ENCODE measurements at places on chromosomes 16 and 17.

DNA sequence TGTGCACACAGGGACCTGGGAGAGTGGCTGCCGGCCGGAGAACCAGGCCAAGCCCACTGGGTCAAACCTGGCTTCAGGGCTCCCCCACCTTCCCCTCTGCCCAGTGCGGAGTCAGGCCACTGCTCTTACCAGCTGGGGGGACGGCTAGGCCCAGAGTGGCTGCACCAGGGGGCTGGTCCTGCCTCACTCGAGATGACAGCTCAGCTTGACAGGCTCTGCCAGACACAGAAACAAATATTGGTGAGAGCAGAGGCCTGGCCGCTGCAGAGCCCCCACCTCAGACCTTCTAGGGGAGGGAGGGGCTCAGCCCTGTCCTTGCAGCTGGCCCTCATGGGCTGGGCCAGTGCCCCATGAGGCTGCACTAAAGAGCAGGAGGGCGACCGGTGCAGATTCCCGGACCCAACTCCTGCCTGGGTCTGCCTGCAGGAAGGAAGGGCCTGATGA lies 4.5 kb downstream of the NUDT16L1 start:
- DNase-seq = no peak

GRCh38 chr17:9833922-9834321 lies 8.2 kb downstream of the GLP2R start:
- DNase-seq = no peak

- DNase-seq = no peak
These were observed 2.2 kb upstream of the TOX3 start for GRCh38 chr16:52549011-52549692.

DNA sequence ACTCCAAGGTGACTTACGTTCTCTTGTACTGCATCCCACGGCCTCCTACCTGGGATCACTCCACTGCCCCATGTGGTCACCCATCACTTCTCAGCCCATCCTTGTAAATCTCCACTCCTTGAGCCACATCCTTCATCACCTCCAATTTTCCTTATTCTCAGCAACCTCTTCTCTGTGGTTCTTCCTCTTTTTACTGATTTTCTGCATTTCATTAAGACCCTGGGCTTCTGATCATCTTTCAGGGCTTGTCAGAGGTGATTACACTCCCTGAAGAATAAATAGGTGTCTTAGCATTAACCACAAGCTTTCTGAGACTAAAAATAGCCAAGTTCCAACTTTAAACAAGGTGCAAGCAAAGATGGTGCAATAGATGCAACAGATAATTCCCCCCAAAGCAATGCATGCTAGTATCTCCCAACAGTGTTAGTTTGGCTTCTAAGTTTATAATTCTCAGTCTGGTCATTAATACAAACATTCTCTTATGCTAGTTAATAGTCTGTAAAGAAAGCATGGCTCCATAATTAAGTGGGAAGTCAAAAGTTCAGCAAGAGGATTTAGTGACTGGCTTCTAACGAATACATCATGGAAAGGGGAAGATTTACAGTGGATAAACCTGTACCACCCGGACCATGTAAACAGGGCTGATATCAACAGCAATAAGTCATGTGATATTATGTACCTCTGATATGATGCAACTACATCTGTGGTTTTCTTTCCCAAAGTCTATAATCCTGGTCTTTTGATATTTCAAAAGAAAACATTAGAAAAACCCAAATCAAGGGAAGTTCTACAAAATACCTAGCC lies 47.4 kb upstream of the FOXJ1 start:
- DNase-seq = no peak

- DNase-seq = no peak
These were observed 8.2 kb downstream of the PLCD3 start for GRCh38 chr17:45123930-45124796.

GRCh38 chr17:27323538-27324215 lies 29.8 kb downstream of the WSB1 start:
- DNase-seq = no peak

DNA sequence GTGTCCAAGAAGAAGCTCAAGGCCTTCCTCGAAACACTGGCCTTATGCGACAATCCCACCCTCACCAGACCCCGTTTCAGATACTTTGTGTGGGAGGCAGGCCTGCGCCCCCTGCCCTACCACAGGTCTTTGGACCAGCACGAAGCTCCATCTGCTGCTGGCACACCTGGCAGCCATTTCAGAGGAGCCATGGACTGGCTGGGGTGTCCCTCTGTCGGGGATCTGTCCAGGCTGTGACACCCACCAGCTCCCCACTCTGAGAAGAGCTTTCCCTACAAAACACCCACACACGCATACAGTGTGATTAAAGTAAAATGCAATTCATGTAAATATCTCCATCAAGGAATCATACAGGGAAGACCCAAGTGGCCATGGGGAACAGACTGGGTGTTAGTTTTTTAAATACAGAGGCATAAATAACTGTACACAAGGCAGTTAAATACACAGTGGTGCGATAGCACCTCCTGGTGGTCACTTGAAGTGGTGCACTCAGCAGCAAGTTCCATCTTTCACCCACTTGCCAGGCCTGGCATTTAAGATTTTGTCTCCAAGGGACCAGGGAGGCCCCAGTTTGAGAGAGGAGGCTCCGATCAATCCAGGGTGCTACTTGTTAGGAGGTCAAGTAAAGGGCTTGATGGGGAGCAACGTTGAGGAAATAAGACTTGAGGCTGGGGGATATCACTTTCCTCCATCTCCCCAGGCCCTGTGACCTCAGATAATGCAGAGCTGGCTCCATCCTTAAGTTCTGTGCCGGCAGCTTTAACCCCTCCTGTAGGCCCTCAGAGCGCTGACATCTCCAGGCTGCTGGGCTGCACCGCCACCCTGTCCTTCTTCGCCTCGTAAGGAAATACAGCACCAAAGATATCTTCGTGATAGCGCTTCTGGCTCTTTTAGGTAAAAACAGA lies 43.6 kb downstream of the NOS2 start:
- no peak for DNase-seq

- no peak for DNase-seq
These were observed 6.8 kb downstream of the ELOB start for GRCh38 chr16:2770057-2770951.

DNA sequence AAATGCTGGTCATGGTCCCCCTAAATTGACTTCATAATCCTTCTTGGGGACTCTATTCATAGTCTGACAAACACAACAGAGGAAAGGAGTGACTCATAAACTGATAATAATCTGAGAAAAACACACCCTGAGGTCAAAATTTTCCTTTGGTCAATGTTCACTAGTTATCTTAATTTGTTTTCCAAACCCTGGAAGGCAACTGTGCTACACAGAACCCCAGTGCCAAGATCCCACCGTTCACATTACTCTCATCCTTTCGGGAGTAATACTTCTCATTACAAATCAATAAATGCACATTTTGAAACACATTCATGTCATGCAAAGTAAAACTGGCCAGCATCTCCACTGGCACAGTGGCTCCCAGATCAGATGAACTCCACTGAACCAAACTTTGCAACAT lies 23.2 kb downstream of the COIL start:
- no peak for DNase-seq

- no peak for DNase-seq
These were observed 37.2 kb downstream of the CDK5R1 start for GRCh38 chr17:32523827-32524552.

GRCh38 chr17:39339272-39339671 lies 62.2 kb downstream of the FBXL20 start:
- no peak for DNase-seq

- DNase-seq = no peak
These were observed 47.3 kb downstream of the NLRP1 start for GRCh38 chr17:5536866-5537650.

DNA sequence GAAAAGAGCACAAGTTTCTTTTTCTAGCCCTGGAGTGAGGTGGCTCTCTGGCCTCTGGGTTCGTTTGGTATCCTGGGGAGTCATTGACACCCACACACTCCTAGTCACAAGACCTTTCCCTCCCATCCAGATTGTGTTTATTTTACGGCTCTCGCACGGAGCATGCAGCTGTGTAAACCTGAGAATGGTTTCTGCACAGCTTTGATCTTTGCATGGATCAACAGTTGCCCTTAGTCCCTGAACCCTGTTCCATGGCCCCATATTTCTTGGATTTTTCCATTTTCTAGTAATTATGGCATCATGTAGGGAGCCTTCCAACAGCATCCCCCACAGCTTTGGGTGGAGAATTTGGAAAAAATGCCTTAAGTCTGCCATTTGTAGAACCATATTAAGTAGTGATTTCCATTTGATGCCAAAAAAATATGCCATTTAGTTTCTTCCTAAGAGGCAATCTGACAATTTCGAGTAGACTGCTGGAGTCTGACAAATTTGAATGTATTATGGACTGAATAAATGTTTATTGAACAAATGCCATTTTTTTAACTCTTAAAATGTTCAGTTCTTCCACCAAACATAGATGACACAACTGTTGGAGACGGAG lies 197.7 kb downstream of the WWOX start:
- DNase-seq = no peak

- DNase-seq = no peak
These were observed 537 bp downstream of the PALB2 start for GRCh38 chr16:23640615-23640930.

DNA sequence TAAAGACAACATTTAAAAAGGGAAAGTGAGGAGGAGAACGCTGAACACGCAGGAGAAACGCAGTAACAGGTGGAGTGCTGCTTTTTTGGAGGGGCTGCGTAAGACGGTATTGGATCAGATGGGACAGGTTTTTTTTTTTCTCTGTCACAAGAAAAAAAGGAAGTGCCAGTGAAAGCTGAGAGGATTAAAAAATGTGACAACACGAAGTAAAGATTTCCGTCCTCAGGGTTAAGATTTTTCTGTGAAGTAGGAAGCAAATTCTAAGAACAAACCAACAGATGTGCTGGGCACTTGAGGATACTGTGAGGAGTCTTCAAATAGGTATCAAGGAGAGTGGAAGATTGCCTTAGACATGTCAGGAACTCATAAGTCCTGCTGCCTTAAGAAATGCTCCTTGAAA lies 5.8 kb upstream of the ABCA9 start:
- no peak for DNase-seq

GRCh38 chr17:77374170-77374936 lies 233.6 kb downstream of the SEC14L1 start:
- DNase-seq = peak; percentile 33

GRCh38 chr16:54657709-54658102 lies 273.0 kb upstream of the IRX5 start:
- no peak for DNase-seq

DNA sequence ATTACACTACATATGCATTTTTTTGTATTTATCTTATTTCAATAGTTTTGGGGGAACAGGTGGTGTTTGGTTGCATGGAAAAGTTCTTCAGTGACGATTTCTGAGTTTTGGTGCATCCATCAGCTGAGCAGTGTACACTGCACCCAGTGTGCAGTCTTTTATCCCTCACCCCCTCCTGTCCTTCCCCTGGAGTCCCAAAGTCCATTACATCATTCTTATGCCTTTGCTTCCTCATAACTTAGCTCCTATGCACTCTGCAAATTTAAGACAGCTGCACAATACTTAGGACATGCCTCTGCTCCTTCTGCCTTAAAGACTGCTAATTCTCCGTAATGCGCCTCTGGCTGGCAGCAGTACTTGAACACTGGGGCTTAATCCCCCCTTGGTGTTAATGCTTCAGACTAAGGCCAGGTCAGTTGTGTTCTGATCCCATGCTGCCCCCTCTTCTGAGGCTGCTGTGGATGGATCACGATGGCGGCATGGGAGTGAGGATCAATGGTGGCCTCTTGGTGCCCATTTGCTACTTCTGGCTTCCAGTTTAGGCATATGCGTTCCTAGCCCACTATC lies 146.2 kb downstream of the PARN start:
- no peak for DNase-seq

- no peak for DNase-seq
These were observed 110.1 kb downstream of the XYLT1 start for GRCh38 chr16:17360693-17361122.

DNA sequence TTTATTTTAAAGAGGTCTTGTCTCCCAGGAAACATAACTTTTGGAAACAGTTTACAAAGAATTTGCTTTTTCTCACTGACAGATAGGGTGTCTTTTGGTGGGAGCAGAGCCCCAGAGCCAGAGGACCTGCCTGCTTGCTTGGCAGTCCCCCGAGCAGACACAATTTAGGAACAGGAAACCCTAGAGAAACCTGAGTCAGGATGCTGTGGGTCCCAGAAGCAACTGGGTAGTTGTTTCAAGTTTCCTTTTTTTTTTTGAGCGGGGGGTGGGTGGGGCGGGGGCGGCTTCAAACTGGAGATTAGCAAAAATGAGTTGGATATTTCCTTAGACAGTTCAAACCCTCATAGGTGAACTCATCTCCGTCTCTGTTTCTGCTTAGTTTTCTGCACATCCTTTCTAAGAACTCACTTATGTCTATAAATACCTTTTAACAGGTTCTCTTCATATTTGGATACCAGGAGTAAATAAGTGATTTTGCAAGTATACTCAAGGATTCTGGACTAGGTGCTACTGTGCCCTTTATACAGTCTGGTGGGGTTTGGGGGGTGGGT lies 135.1 kb downstream of the PRKCA start:
- no peak for DNase-seq

- no peak for DNase-seq
These were observed 36.1 kb downstream of the CYB5D2 start for GRCh38 chr17:4179071-4179470.

- DNase-seq = no peak
These were observed 99.2 kb downstream of the NTN1 start for GRCh38 chr17:9120471-9120870.

- no peak for DNase-seq
These were observed 11.4 kb upstream of the PLK1 start for GRCh38 chr16:23667355-23667659.

GRCh38 chr17:28950017-28950751 lies 1.1 kb downstream of the PHF12 start:
- no peak for DNase-seq

GRCh38 chr17:37089956-37090355 lies 141.2 kb downstream of the AATF start:
- DNase-seq = peak; percentile 5

GRCh38 chr16:66926961-66927436 lies 1.7 kb upstream of the RRAD start:
- DNase-seq = no peak

GRCh38 chr17:77914385-77915254 lies 43.9 kb upstream of the TNRC6C start:
- no peak for DNase-seq

- DNase-seq = no peak
These were observed 1.5 kb downstream of the BCL6B start for GRCh38 chr17:7024402-7024785.
